ENCODE measurements at places on chromosomes 3 and 15.

DNA sequence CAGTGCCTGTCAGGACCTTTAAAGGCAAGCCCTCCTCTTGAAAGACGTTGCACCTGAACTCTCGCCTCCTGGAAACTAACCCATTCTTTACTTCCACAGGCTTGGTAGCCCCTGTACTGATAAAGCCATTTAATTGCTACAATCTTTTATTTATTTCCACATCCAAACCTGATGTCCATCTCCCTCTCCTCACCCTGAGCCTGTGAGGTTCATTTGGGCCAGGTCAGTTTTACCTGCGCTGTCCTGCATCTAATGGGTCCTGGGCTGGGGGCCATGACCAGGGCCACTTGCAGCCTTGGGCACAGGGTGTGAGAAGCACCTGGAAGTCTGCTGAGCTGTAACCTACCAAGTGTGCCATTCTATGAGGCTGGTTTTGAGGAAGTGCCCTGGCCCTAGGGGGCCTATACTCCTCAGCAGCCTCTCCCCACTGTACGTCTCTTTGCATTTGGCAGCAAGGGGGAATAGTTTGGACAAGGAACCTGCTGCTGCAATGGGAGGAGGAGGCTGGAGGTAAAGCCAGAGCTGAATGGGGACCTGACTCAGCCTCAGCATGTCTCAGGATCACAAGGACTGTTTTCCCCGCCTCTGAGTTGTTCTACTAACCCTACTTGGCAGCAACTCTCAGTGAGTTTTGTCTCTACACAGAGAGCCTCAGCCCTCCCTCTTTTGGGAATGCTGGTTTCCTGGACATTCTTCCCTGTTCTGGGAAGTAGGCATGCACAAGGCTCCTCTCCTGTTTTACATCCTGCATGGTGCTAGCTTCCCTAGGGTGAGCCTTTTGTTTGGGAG lies 53.8 kb downstream of the WDR76 start:
- DNase-seq: no peak

DNA sequence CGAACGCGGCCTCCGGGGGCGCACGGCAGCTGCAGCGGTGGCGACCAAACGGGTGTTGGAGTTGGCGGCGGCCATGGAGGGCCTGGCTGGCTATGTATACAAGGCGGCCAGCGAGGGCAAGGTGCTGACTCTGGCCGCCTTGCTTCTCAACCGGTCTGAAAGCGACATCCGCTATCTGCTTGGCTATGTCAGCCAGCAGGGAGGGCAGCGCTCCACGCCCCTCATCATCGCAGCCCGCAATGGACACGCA lies 725 bp downstream of the FEM1B start:
- DNase-seq: no peak

- DNase-seq: no peak
These were observed 1.9 kb downstream of the RAB6B start for GRCh38 chr3:133893683-133894352.

DNA sequence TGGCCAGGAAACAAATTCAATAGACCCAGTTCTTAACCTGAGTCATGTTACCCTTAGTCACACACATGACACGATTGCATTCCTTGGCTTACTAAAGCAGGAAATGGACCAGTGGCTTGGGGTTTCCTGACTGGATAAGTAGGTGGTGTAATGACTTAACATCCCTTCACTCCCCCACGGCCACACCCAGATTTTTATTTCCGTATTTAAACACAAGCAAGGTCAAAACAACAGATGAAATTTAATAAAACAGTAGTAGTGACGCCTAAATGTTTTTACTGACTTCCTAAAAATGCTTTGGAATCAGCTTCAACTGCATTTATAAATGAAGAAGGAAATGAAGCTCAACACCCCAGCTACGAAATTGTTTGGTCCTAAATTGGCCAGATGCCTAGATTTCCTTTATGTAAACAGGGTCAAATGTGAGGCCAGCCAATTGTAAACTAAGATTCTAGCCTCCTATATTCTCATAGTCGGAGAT lies 324.3 kb downstream of the CHST2 start:
- DNase-seq: peak; percentile 42

GRCh38 chr3:156586905-156587759 lies 32.2 kb upstream of the SSR3 start:
- DNase-seq: no peak

- no peak for DNase-seq
These were observed 270.6 kb upstream of the MEIS2 start for GRCh38 chr15:37370941-37371340.

GRCh38 chr3:32423534-32423933 lies 31.9 kb downstream of the CMTM7 start:
- DNase-seq: peak; percentile 5

- DNase-seq: no peak
These were observed 513 bp downstream of the SEMA3B start for GRCh38 chr3:50269460-50269859.

- no peak for DNase-seq
These were observed 336.0 kb upstream of the TRIM42 start for GRCh38 chr3:140341817-140342403.

DNA sequence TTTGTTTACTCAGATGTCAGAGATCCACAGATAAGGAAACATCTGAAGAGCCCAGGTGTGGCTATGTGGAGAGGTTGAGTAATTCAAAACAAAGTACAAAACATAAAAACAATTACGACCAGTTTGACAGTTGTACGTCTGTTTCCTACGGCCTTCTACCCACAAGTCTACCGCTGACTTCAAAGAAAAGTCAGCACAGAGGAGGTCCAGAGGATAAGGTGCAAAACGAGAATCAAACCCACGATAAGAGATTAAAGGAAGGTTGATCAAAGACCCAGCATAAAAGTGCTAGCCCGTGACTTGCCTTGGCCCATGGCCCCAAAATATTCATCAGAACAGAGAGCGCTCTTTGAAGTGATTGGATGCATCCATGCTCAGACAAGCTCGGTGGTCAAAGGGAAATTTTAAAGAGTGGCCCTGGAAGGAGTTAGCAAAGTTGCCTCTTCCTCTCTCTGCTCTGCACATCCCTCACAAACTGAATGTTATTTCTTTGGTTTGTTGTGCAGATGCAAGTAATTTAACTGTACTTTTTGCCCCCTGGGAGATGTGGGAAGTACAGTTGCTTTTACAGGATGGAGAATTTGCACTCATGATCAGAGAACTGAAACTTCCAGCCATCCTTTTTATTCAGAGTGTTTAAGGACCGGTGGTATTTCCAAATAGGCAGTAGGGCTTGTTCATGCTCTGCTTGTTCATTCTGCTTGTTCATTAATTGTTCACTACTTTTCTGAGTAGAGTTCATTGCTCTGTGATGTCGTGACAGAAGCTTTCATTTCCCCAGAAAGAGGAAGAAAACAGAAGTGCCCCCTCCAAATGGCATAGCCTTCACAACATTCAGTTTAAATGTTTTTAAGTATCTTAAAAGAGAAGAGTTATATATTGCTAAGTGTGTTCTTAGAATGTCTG lies 31.1 kb downstream of the MME start:
- DNase-seq: no peak

DNA sequence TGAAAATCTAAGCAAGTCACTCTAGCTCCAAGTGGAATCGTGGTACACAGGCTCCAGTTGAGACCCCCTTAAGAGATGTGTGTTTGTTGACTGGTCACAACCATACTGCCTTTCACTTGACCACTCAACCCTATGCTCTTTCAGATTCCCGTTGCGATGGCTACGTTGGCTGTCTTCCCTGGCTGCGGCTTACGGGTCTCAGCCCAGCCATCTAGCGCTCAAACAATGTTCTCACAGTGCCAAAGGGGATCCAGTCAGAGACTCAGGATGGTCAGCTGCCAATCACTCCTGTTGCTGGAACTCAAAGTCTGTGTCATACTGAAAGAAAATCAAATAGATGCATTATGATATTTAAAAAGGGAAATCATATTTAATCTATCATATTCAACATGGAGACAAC lies 237.6 kb downstream of the ITPR1 start:
- no peak for DNase-seq

DNA sequence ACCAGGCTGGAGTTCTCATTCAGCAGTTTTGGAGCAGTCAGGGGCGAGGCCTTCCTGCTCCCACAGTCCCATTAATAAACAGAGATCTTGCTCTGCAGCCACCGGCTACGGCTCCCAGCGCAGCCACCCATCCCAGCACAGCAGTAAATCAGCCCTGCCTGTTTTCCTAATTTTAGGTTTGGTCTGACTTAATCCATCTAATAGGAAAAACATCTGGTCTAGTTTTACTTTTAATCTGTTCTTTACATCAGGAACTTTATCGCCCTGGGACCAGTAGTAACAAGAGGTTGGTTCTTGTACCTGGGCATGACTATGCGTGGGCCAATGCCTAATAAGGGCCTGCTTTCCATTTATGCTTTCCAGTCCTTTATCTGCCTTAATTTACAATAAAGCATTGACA lies 264.0 kb upstream of the DPH6 start:
- DNase-seq: no peak

DNA sequence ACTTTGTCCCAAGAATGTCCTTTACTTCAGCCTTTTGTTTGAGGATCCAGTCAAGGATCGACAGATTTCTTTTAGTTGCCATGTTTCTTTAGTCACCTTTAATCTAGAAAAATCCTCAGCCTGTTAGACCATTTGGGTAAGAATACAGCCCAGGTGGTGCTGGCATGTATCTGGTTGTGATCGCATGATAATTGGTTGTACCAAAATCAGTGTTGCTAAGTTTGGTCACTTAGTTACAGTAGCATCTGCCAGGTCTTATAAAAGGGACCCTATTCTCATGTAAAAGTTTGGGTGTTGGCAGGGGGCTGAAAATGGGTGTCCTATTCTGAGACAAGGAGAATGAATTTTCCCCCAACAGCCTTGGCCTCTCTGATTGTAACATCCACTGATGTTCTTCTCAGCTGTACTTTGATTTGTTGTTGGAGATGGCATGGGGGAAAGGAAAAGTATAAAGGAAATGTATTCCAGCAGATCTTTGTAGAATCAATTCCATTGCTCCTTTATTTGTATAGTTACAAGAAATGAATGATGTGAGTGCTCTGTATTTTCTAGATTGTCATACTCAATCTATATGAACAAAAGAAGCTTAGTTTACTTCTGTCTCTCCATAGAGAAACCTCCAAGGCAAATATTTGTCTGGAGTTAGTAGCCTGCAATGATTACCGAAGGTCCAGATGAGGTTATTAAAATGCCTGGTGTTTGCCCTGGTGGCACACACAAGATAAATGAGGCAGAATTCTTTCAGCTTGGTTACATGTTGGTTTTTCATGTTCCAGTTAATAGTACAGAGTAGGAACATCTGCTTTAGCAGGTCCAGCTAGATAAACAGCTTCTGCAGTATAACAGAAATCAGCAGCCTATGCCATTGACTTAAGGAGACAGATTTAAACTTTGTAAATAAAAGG lies 65.7 kb downstream of the CMTM8 start:
- no peak for DNase-seq

DNA sequence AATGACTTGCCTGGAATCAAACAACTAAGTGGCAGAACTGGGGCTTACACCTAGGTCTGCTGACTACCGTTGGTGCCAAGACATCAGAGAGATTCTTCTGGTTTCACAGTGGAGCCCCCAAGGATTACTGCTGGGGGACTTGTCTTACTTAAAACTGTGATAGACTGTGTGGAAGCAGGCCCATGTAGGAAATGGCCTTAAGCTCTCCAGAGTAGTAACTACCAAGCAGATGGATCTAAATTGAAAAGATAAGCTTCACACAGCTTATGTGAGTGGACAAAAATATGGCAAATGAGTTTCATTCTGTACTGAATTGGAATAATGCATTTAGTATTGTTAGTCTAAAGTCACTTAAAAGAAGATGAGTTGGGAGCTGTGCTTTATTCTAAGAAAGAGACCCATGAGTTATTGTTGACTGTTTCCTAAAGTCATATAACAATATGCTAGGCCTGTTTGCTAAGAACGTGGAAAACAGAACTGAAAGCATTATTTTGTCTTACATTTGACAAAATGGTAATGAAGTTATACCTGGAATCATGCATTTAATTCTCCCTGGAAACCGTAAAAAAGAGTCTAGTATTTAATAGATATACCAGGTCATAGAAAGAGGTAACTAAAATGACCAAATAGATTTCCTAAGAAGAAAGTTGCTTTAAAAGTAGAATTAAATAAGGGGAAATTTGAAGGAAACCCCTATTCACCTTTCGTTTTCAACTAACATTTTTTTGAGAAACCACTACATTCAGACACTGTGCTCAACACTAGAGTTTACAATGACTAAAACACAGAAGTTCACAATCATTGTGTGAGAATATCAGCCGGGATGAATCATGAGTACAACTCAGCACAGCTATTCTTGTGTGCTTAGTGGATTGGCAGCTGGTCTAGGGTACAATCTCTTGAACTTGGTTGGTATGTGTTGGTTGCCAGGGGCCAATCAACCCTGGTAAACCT lies 13.0 kb upstream of the MAPK6 start:
- DNase-seq: peak; percentile 45

DNA sequence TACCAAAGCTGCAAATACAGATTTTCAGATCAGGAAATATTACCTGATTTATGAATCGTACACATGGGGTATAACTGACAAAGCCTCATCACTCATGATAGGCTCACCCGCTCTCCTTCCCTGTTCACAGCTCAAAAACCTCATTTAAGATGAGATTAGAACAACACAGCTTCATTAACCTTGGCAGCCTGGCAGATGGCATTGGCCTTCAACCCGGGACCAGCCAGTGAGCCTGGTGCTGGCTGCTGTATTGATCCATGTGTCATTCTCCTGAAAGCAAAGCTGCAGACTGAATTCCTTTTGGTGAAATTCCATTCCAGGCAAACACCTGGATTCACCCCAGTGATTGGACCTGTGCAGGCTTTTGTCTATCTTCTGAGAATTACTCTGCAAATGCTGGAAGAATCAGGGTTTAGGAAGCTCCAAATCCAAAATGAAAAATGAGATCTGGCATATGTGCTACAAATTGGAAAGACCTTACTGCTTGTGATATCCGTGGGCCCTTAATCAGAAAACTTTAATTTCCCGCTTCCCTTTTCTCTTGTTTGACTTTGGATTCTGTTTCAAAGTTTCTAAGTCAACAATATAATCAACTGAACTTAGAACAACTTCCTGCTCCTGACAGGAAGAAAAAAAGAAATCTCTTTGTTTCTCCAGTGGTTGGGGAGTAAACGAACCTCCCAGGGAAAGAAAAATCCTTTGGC lies 189.1 kb upstream of the KBTBD8 start:
- no peak for DNase-seq

DNA sequence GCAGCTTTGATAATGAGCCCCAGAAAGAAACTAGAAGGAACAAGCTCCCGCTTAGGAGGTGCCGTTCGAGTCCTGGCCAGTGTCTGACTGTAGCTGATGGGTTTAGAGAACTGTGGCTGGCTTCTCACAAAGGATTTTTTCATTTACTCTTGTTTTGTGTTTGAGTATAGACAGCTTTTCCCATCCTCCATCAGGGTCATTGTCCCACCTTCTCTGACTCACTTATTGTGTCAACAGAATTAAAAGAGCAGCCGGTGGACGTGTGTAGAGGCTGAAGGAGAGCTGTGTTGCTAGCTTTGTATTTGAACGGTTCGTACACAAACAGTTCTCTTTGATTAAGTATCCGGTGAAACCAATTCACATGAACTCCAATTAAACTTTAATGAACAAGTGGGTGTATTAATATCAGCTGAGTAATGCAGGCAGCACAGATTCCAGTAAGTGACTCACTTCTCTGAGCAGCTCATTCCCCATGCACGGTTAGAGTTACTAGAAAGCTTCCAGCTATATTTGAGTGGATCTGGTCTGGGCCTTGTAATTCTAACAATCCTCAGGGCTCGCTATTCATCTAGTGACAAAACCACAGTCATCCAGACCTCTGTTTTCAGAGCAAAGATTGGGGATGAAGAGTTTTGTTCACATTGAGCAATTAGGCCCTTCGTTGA lies 141.0 kb downstream of the LPP start:
- peak; percentile 20 for DNase-seq

- no peak for DNase-seq
These were observed 11.4 kb downstream of the FAM107A start for GRCh38 chr3:58565621-58566397.
